ENCODE measurements at places on chromosomes 1 and 21.
A peak's percentile ranks its signal among the peaks of the same experiment; 100 is the strongest.

DNA sequence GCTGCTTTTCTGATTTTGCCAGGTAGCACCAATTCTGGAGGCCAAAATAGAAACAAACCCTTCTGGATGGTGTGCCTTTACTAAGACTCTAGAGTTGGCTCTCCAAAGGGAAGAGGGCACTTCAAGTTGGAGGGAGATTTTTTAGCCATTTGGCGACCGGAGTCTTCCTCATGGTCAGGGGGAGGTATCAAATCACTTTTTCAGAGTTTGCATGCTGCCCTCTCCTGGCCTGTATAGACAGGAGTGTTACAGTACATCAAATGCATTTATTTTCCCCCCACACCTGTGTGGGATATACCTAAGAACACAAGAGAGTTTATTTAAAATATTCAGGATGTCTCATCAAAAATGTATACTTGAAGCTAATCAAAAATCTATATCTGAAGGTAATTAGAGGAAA lies 3.2 kb downstream of the GREM2 start:
- H3K4me3 ChIP-seq: no peak overlapping the region
- H3K36me3 ChIP-seq: no peaks in the 10 kb centered on the region
- no peak overlapping the region for H3K27ac ChIP-seq
- no peaks in the 10 kb centered on the region for H3K27me3 ChIP-seq

- no peaks in the 10 kb centered on the region for H3K4me1 ChIP-seq
- no peak for DNase-seq
- no peak overlapping the region for H3K4me3 ChIP-seq
- H3K27me3 ChIP-seq: no peaks in the 10 kb centered on the region
- no peaks in the 10 kb centered on the region for H3K36me3 ChIP-seq
These were observed 46.6 kb downstream of the TRMT1L start for GRCh38 chr1:185110145-185110544.

GRCh38 chr1:47834326-47834725 lies 162.9 kb downstream of the TRABD2B start:
- H3K27ac ChIP-seq: no peak overlapping the region
- no peaks in the 10 kb centered on the region for H3K27me3 ChIP-seq
- H3K4me1 ChIP-seq: peaks cover under 1% of the 10 kb centered on the region
- H3K36me3 ChIP-seq: no peaks in the 10 kb centered on the region
- DNase-seq: no peak
- H3K4me3 ChIP-seq: no peak overlapping the region

DNA sequence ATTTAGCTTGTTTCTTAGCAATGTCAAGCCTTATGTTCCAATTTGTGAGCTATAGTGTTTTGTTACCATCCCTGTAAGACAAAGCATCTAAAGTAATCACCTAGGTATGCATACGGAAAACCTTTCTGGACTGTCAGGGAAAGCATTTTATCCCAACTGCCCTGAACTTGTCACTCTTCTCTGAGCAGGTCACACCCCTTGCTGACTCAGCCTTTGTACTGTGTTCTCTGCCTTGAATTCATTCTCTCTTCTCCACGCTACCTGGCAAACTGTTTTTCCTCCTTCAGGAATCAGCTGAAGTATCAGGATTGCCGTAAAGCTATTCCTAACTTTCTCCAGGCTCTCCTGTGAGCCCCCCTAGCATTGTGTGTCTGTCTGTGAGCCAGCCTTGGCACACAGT lies 54.2 kb downstream of the PBX1 start:
- no peak overlapping the region for H3K4me3 ChIP-seq
- H3K36me3 ChIP-seq: no peaks in the 10 kb centered on the region
- H3K27me3 ChIP-seq: no peaks in the 10 kb centered on the region
- peaks cover 10% of the 10 kb centered on the region for H3K4me1 ChIP-seq
- H3K27ac ChIP-seq: no peak overlapping the region

DNA sequence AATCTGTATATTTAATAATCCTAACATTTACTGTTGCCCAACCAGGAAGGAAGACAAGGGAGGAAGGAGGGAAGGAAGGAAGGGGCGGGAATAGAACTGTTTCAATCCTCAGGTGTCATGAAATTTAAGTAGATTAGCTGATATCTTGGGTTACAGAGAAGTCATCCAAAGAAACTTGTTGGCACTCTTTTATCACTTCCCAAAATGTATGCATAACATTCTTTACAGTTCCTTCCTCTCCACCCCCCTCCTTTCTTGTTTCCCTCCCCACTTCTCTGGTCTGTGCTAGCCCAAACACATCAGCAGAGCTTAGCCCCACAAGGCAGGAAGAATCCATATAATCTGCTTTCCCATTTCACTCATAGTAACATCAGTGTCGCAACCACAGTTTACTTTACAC lies 110.9 kb downstream of the ESRRG start:
- H3K4me3 ChIP-seq: no peak overlapping the region
- DNase-seq: no peak
- H3K4me1 ChIP-seq: no peaks in the 10 kb centered on the region
- H3K27me3 ChIP-seq: no peaks in the 10 kb centered on the region
- H3K36me3 ChIP-seq: no peaks in the 10 kb centered on the region
- no peak overlapping the region for H3K27ac ChIP-seq

GRCh38 chr1:147745271-147745670 lies 15.1 kb downstream of the GJA5 start:
- no peaks in the 10 kb centered on the region for H3K36me3 ChIP-seq
- H3K27me3 ChIP-seq: no peaks in the 10 kb centered on the region
- DNase-seq: no peak
- no peak overlapping the region for H3K27ac ChIP-seq

GRCh38 chr1:21318714-21319159 lies 28.5 kb upstream of the ECE1 start:
- no peak overlapping the region for H3K4me3 ChIP-seq
- peak; percentile 94 for DNase-seq
- no peaks in the 10 kb centered on the region for H3K36me3 ChIP-seq
- H3K4me1 ChIP-seq: peaks cover 3% of the 10 kb centered on the region

GRCh38 chr1:170791941-170792340 lies 128.0 kb downstream of the PRRX1 start:
- H3K4me3 ChIP-seq: no peak overlapping the region
- no peak for DNase-seq
- no peaks in the 10 kb centered on the region for H3K27me3 ChIP-seq

DNA sequence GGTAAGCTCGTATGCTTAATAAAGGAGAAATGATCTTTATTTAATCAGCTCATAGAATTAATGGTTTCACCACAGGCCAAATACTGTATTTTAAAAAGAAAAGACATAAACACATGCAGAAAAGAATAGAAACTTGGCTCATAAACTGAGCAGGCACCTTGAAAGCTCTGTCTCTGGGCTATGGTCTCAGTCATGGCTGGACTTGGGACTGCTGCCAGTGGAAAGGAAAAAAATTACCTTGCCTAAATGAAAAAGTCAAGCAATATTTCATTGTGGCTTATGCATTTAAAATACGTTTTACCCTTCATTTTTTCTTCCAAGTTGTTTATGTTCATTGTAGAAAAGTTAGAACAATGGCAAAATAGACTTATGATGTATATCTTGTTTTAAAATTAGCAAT lies 8.0 kb downstream of the LRRC42 start:
- H3K27me3 ChIP-seq: no peaks in the 10 kb centered on the region
- peaks cover 5% of the 10 kb centered on the region for H3K36me3 ChIP-seq
- H3K27ac ChIP-seq: no peak overlapping the region
- H3K4me3 ChIP-seq: no peak overlapping the region
- H3K4me1 ChIP-seq: peaks cover 5% of the 10 kb centered on the region
- no peak for DNase-seq

GRCh38 chr1:94617134-94617805 lies 75.7 kb upstream of the F3 start:
- H3K4me1 ChIP-seq: peaks cover 1% of the 10 kb centered on the region
- no peak overlapping the region for H3K4me3 ChIP-seq
- H3K27me3 ChIP-seq: no peaks in the 10 kb centered on the region
- DNase-seq: no peak

DNA sequence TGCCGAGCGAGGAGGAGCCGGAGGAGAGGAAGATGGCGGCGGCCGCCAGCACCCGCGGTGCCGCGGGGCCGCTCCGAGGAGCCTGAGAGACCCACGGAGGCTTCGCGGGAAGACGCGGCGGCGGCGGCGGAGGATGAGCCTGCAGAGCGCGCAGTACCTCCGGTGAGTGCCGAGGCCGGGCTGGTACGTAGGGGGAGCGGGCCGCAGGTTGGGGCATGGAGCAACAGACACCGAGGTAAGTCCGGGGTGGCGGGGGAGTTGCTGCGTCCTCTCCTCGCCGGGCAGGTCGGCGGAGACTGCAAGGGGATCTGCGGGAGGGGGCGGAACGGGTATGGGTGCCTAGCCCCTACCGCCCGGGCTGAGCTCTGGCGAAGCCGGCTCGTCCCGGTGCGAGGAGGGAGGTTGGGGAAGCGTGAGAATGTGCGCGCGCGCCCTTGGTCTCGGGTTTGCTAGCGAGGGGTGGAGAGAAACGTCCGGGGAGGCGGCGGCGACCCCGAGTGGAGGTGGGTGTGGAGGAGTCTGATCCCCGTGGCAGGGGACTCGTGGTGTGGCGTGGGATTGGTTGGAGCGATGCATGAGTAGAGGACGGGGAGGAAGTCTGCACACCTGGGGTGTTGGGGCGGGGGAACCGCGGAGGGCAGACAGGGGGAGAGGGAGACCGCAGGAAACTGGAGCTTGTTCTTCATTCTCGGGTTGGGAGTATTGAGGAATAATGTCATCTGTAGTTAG lies at the start of gene SMG7:
Gene SMG7, plus strand, starts transcription at position 12 of the 729 bp plus-strand sequence. Its CDS starts 122 bp downstream, at position 134.
- H3K27ac ChIP-seq: peak within 1 kb of the TSS; percentile 78
- H3K4me3 ChIP-seq: peak within 1 kb of the TSS; percentile 59
- DNase-seq: peak; percentile 87
- H3K27me3 ChIP-seq: no peaks in the 10 kb centered on the region
